ENCODE measurements at places on chromosomes 16 and 17.

DNA sequence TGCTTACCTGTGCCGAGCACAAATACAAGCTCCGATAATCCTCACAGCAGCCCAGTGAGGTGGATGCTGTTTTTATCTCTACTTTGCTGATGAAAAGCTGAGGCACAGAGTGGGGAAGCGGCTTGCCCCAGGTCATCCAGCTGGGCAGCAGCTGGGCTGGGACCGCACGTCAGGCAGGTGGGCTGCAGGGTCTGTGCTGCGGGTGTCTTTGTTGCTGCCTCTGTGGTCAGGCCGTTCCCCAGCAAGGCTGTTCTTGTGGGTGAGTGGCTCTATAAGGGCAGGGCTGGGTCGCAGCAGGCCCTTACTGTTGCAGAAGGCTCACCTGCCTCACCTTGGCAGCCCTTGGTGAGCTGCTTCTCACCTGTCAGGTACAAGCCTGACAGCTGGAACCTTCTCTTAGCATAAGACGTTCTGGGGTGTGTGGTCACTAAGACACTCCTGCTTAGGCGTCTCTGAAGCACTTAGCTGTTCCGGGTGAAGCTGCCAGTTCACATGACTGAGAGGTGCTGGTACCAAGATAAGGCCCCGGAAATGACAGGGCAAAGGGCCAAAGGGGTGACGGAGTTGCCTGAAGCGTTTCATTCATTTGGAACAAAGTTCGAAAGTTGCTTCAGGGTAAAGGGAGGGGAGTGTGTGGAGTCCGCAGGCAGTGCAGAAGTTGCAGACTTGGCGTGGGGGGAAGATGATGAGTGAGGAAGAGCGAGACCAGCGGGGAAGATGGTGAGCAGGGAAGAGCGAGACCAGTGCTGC is 17.4 kb downstream of the IRF8 start:
- DNase-seq = no peak

GRCh38 chr16:86978445-86979030 is 338.7 kb downstream of the C16orf95 start:
- no peak for DNase-seq

GRCh38 chr16:47480410-47480809 is 19.3 kb downstream of the PHKB start:
- DNase-seq = no peak

GRCh38 chr17:68204736-68205135 is 43.1 kb upstream of the AMZ2 start:
- no peak for DNase-seq

DNA sequence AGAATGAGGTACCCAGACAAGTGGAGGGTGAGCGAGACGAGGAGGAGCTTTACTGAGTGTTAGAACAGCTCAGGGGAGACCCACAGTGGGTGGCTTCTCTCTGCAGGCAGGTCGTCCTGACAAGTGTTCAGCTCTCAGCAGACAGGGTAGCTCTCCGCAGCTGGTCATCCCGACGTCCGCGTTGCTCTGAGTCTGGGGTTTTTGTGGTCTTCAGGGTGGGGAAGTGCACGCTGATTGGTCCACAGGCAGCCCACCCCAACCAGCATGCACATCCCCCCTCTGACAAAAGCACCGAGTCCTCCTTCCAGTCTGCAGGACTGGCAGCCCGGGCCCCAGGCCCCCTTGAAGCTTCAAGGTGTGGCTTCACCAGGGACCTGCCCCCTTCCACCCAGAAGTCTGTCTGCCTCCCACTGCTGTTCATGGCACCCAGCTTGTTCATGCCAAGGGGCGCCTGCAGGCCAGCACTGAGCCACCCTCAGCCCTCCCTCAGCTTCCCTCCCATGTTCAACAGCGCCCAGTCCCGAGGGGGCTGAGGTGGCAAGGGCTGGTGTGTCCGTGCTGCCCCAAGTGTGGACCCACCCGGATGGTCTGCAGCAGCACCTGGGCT is 19.9 kb upstream of the WDR45B start:
- DNase-seq = no peak

DNA sequence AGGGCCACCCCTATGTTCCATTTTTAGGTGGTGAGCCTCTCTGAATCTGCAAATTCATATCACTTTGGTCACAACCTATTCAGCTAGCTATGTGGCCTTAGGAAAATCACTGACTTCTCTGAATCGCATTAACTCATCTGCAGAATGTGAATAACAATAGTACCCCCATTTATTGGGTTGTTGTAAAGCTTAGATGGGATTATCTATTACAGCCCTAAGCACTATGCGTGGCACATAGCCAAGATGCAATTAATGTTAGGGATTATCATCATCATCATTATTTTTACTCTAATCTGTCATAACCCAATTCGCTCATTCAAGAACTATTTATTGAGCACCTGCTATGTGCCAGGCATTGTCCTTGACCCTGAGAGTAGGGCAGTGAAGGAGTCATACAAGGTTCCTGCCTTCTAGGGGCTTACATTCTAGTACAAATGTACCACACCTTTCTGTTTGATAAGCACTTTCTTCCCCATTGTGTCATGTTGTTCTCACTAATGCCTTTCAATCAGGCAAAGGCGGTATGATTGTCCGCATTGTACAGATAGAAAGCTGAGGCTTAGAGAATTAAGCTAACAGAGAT is 38.5 kb downstream of the CHD9 start:
- no peak for DNase-seq

- DNase-seq = no peak
These were observed 23.8 kb upstream of the ZNF469 start for GRCh38 chr16:88359008-88359407.

- peak; percentile 19 for DNase-seq
These were observed 22.0 kb downstream of the KPNA2 start for GRCh38 chr17:68057531-68057952.

DNA sequence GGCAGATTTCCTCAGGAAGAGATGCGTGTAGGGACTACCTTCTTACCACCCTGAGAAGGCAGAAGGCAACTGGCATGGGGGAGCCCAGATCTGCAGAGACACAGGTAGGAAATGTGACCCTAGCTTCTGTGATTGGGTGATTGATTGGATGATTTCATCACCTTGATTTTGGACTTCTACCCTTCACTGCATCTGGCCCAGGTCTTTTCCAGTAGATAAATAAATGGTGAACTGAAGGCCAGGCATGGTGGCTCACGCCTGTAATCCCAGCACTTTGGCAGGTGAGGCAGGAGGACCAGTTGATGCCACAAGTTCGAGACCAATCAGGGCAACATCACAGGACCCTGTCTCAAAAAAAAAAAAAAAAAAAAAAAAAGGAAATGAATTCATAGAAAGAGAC is 14.7 kb upstream of the SMURF2 start:
- DNase-seq = no peak

- no peak for DNase-seq
These were observed 59.7 kb upstream of the TNRC6C start for GRCh38 chr17:77898521-77899434.

GRCh38 chr16:53864819-53865493 is 161.0 kb downstream of the FTO start:
- peak; percentile 16 for DNase-seq

DNA sequence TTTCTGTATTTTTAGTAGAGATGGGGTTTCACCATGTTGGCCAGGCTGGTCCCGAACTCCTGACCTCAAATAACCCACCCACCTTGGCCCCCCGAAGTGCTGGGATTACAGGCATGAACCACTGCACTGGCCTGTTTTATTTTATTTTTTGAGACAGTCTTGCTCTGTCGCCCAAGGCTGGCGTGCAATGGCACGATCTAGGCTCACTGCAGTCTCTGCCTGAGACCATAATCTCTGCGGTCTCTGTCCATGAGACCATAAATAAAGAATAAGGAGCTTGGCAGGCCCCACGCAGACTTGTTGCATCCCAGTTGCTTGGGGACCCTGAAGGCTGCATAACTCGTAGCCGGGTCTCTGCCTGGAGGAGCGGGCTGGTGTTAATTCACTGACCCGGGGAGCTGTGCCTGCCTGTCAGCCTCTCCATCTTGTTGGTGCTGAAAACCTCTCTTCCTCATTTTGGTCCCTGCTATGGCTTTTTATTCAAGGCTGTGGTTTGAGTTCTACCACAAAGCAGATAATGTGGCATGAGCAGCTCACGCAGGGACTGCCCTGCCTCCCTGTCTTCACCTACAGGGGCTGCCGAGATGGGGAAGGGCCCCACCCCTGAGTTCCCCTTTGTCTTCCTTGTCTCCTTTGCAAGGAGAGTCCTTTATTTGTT is 82.1 kb downstream of the MSI2 start:
- DNase-seq = no peak

GRCh38 chr16:4694642-4695451 is 1.5 kb downstream of the NUDT16L1 start:
- DNase-seq = no peak

GRCh38 chr17:81631482-81631881 is 5.4 kb downstream of the NPLOC4 start:
- no peak for DNase-seq

GRCh38 chr16:13733561-13733960 is 186.4 kb upstream of the ERCC4 start:
- DNase-seq = no peak

DNA sequence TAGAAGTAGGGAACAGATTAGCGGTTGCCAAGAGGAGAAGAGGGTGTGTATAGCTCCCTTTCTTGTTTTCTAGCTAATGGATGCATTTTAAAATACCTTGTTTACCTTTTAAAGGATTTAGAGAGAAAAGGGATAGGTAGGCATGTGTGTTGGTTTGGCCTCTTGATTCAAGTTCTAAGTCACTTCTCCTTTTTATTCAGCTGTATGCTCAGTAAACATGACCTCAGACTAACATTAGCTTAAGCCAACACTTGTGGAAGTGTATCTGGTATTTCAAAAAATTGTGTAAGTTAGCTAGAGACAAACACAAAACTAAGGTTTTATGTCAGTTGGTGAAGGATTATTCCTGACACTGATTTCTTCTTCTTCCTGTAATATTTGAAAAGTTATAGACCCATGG is 204.1 kb upstream of the NOG start:
- no peak for DNase-seq

GRCh38 chr17:2690165-2691068 is 21.1 kb downstream of the CLUH start:
- no peak for DNase-seq

DNA sequence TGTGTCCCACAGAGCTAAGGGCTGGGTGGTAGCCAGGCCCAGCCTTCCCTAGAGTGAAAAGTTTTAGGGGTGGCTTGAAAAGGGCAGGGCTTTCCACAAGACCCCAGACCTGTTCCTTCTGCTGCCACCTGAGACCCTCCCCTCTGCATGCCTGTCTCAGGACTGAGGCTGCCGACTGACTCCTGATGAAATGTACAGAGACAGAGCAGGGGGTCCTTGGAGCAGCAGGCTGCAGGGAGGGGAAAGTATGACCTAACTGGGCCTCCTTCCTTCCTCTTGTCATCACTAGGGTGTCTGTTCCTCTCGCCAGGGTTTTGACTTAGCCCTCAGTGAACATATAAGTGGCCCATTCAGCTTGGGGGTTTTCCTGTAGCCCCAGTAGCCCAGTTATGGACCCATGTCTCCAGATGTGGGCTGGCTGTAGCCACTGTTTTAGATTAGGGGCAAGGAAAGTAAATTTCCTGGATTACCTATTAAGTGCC is 14.9 kb upstream of the NFATC3 start:
- DNase-seq = no peak

- DNase-seq = no peak
These were observed 23.8 kb upstream of the TMEM101 start for GRCh38 chr17:44038604-44039011.

GRCh38 chr16:77873066-77873465 is 84.7 kb downstream of the VAT1L start:
- DNase-seq = no peak

DNA sequence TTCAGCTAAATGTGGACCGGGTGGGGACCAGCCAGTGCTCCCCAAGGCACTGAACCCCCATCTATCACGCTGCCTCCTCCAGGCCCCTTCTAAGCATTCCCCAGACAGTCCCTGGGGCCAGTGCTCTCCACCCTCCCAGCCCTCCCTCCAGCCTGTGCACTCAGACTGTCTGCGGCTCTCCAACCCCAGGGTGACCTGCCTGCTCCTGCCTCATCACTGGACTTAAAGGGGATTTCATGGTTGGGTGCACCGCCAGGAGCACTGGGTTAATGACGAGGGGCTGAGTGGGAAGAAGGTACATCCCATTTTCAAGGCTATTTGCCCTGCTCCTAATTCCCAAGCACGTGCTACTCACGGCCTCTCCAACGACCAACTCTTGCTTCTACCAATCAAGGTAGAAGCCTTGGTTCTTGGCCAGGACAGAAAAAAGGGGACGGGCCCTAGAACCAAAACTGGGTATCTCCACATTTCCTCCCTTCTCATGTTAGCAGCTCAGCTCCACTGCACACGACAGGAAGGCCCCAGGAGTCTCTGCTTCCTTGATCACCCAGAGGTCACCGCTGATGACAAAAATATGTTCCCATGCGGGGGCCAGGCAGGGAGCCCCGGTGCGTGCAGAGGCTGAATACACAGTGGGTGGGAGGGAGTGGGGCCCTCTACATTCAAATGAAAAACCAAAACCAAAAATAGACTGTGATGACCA is 3.5 kb upstream of the ABR start:
- no peak for DNase-seq

GRCh38 chr16:66408163-66409048 is 18.7 kb upstream of the BEAN1 start:
- peak; percentile 20 for DNase-seq

DNA sequence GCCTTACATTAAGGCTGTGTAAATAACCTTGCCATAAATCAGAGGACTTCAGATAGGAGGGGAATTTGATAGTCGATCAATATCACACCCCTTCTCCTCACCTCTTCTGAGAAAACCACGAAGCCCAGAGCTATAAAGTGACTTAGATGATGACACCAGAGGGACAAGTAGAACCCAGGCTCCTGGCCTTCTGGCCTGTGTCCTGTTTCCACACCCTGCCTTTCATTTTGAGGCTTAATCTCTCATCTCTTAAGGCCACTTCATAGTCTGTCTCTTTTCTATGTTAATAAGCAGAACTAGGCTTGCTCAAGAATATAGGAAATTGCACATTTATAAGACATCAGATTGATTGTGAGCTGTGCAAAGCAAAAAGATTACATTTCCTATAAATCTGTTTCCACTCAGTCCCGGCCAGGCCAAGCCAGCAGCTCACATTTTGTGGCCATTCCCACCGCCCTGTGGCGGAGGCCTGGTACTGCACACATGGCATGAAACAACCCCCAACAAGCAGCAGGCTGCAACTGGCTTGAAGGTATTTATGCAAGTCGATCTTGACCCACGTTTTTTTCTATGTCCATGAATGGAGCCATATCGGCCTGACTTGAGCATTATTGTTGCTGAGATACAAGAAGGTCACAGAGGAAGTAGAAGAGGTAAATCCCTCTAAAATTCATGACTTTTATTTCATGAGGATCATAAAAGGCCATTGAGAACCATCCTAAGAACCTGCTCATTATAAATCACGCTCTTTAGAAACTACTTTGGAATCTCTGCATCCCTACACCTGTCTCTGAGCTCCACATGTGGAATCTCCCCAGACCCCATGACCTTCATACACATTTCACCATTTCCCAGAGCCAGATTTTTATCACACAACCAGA is 93.7 kb downstream of the PMP22 start:
- DNase-seq = no peak

DNA sequence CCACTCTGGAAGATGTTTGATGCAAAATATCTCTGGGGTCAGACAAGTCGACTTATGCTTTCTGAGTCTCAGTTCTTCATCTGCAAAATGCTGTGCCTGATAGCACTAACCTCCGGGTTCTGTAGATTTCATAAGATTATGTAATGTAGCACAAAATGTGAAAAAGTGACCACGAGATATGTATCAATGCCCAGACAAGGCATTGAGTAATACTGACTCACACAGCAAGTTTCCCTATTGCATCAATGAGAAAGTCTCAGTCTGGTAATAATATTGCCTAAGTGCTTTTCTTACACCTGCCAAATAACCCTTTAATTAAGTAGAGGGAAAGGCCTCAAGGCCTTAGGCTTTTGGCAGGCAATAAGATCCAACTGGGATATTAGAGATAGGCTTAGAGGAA is 41.4 kb upstream of the MMP2 start:
- no peak for DNase-seq

All from activated CD4-positive, alpha-beta T cell treated with anti-CD3 and anti-CD28 coated beads, Interleukin-2, amount 50 U/mL, for 24 hours (primary cell).